Esophagus mucosa (tissue), 1 donor: ENCODE measurements at places on chromosomes 4 and X. TPM values are rescaled to one million over a fixed set of nuclear protein-coding genes. Genes with fewer than 3 reads are reported as not detected.

DNA sequence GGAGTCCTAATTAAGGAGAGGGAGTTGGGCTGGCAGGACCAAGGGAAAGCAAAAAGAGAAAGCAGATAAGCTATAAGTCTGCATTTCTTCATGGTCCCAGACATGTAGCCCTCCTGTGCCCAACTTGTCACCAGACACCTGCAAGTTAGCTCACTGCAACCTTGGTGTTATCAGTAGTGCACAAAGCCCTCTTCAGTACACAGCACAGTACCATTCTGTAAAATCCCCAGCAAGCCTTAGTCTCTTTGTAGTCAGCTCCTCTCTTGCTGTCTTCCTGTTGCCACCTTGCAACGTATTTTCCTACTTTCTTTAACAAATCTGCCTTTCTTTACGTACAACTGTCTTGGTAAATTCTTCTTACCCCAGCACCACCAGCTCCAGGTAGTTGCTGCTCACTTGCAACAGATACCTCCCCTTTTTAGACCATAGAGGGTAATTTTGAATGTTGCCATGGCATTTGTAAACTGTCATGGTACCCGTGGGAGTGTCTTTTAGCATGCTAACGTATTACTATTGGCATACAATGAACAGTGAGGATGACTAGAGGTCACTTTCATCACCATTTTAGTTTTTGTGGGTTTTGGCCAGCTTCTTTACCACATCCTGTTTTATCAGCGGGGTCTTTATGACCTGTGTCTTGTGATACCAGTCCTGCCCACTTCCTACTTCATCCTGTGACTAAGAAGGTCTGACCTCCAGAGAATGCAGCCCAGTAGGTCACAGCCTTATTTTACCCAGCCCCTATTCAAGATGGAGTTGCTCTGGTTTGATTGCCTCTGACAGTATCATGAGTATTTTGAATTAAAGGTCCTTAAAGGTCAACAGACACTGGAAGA lies 28.3 kb upstream of the AP1S2 start:
- ATAC-seq = no peak

DNA sequence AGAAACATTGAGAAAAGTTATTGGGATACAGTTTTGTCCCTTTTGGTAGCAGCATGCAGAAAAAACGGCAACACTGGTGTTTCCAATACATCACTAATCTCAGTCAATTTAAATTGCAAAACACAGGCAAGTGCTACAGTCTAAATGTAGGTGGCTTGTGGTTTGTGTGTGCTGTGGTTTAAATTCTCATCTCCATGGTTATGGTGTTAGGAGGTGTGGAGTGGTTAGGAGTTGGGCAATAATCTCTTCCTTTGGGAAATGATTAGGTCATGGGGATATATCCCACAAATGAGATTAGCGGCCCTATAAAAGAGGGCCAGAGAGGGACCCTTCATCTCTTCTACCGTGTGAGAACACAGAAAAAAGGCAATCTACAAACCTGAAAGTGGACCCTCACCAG lies 1344.3 kb downstream of the ADGRL3 start:
- no peak for ATAC-seq

Gene SEC24D
- total RNA-seq = 14.0 TPM

DNA sequence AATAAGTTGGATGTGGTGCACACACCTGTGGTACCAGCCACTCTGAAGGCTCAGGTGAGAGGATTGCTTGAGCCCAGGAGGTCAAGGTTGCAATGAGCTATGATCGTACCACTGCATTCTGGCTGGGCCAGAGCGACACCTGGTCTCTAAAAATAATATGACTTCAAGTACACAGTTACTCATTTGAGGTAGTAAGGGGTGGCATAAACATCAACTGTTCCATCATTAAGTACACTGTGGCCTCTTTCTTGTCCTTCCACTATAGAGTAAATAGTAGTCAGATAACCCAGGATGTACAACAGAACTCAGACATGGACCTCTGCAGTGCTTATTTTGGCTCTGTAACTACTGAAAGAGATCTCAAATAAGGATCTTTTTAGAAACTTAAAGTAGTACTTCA lies 10.6 kb downstream of the FAM9B start:
- ATAC-seq = no peak

Gene MAGEB10
- not detected for total RNA-seq

DNA sequence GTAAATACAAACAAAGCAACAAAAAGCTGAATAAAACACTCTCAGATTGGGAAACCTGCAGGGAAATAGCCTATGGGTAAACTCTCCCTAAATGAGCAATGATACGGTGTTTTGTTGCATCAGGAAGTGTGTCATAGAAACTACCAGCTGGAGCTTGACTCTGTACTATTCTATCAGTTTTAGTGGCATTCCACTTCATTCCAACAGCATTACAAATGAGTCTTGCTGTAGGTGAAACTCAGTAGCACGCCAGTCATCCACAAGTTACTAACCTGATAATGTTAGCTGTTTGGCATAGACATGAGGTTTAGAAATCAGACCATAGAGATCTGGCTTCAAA lies 24.9 kb downstream of the FGFBP1 start:
- peak; percentile 88 for ATAC-seq
